ENCODE measurements at places on chromosomes 1 and 21.

- DNase-seq: no peak
Measured at GRCh38 chr1:15063783-15064182, 89.8 kb upstream of the TMEM51 start.

DNA sequence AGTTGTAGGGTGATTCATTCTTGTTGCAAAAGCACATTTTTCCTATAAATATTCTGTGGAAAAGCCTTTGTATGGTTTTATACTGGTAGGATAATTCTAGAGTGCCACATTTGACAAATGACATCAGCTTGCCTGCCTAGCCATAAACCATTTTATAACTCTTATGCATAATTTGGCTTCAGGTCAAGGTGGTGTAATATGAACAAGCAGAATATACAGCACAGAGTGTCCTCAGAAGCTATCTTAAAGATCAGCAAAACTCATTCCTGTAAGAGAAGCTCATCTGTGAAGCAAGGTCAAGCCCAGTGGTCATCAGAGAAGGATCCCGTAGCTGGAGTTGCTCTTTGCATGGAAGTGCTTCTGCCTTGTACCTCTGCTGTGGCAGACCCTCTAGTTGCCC lies 24.0 kb upstream of the C1orf21 start:
- DNase-seq: no peak

DNA sequence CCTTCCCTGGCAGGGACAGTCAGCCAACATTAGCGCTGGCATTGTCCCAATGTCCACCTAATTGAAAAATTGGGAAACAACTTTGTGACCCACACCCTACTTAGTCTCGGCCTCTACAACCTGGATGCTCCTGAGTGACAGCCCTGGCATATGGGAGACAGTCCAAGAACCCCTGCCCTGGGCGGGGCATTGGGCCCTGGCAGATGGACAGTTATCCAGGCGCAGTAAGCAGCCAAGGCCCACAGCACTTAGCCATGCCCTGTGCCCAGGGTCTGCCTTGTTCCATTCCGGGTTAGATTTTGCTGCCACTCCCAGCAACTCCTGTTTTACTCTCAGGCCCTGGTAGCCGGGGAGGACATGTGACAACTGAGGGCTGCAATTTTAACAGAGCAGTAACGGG lies 50.3 kb downstream of the NFASC start:
- no peak for DNase-seq

DNA sequence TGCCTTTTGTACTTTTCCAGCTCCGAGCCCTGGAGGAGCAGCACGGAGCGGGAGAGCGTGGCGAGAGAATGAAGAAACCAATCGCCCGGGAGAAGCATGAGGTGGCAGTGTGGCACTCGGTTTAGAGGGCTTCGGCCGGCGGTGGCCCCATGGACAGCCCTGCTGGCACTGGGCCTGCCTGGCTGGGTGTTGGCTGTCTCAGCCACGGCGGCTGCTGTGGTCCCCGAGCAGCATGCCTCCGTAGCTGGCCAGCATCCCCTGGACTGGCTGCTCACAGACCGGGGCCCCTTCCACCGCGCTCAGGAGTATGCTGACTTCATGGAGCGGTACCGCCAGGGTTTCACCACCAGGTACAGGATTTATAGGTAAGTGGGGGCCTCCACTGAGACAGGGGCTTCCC lies 59.0 kb downstream of the BRINP2 start:
- no peak for DNase-seq

GRCh38 chr1:19110257-19110927 lies 99.7 kb downstream of the UBR4 start:
- no peak for DNase-seq

GRCh38 chr1:206933333-206933945 lies 11.7 kb upstream of the FCMR start:
- no peak for DNase-seq

GRCh38 chr1:65963156-65963888 lies 170.6 kb downstream of the PDE4B start:
- DNase-seq: peak; percentile 15

DNA sequence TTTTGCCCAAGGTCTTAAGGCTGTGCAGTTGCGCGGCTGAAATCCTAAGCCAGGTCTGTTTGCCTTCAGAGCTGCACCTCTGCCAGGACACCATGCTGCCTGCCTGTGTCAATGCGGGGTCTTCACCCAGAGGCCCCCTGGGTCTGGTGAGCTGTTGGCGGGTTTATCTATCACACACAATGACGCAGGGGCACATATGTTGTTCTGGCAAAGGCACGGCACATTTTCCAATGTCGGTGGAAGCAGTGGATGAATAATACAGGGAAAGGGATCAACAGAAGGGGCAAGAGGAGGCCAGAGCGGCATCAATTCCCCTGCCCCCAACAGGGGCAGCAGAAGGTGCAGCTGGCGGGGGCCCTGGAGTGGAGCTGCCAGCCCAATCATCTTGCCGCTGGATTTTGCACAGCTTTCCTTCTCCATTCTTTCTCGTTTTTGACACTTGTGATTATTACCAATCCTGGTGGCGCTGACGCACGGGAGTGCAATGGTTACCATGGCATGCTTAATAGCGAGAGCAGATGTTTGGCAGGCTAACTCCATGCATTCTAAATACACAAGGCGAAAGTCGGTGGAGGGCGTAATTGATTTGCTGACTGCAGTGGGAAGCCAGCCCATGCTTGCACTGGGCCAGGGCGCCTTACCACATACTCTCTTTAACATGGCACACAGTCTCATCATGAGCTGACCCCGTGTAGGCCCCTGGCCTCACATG lies 45.8 kb upstream of the CYP2J2 start:
- DNase-seq: peak; percentile 57

GRCh38 chr1:162910161-162910560 lies 49.2 kb upstream of the CCDC190 start:
- DNase-seq: no peak

DNA sequence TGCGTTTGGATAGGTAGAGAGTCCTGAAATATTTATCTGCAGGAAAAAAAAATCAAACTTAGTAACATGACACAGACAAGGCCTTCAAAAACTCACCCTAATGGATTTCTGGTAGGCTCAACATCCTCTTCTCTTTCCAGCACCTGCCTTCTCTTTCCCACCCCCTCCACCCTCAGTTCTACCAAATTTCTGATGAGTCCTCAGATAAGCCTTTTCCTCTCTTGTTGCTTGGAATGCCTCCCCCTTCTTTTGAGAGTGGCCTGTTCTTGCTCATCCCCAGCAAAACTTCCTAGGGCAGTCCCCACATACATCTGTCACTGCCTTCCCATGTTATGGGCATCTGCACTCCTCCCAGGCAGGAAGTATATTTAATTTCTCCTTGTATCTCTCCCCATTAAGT lies 7.6 kb upstream of the LBR start:
- no peak for DNase-seq

DNA sequence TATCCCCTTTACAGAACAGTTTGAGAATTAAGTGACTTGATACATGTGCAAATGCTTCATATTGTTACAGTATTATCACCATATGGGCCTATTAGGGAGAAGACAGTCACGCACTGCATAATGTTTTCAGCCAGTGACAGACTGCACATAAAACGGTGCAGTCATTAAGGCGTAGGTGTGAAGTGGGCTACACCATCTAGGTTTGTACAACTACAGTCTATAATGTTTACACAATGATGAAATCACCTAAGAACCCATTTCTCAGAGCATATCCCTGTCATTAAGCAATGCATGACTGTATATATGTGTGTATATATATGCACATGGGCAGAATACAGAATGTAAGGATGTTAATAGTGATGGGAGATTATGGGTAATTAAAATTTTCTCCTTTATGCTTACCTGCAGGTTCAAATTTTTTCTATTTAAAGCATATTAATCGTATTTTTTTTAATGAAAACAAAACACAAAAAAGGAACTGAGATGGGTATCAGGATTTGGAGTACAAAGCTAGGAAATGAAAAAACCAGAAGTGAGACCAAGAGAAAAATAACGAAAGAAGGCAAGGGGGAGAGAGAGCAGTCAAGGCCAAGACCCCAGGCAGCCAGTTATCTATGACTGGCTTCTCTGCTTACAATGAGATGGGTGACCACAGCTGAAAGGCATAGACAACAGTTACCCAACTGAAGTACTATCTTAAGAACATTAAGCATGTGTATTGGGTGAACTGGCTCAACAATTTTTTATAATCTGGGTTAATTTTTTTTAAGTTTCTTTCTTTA lies 122.9 kb upstream of the DAB1 start:
- DNase-seq: no peak

GRCh38 chr1:246269466-246269865 lies 237.6 kb downstream of the SMYD3 start:
- no peak for DNase-seq

GRCh38 chr1:46587069-46587468 lies 17.0 kb downstream of the MKNK1 start:
- no peak for DNase-seq

DNA sequence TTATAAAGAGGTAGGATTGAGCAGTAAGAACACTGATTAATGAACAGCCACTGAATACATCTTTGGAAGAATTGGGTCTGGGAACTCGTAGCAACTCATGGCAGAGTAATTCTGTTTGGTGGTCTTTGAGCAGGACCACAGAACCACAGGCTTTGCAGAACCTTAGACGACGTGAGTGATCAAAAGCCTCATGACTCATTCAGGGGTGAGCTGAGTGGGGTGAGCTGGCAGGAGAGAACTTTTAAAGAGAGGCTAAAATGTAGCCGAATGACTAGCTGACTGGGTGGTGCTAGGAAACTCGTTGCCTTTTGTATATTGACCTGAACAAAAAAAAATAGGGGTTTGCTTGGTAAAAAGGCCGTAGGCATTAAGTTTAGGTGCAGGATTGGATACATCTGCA lies 313.8 kb downstream of the TGFB2 start:
- DNase-seq: no peak

- peak; percentile 54 for DNase-seq
Measured at GRCh38 chr1:184222652-184223052, 164.2 kb upstream of the C1orf21 start.

- no peak for DNase-seq
Measured at GRCh38 chr1:82565546-82565945, 764.8 kb downstream of the ADGRL2 start.
